ENCODE measurements at places on chromosomes 11 and 22.
A peak's percentile ranks its signal among the peaks of the same experiment; 100 is the strongest.

GRCh38 chr11:126188332-126189108 lies 22.9 kb downstream of the RPUSD4 start:
- no peak for DNase-seq

GRCh38 chr22:23722724-23723123 lies 28.2 kb downstream of the ZNF70 start:
- no peak for DNase-seq

DNA sequence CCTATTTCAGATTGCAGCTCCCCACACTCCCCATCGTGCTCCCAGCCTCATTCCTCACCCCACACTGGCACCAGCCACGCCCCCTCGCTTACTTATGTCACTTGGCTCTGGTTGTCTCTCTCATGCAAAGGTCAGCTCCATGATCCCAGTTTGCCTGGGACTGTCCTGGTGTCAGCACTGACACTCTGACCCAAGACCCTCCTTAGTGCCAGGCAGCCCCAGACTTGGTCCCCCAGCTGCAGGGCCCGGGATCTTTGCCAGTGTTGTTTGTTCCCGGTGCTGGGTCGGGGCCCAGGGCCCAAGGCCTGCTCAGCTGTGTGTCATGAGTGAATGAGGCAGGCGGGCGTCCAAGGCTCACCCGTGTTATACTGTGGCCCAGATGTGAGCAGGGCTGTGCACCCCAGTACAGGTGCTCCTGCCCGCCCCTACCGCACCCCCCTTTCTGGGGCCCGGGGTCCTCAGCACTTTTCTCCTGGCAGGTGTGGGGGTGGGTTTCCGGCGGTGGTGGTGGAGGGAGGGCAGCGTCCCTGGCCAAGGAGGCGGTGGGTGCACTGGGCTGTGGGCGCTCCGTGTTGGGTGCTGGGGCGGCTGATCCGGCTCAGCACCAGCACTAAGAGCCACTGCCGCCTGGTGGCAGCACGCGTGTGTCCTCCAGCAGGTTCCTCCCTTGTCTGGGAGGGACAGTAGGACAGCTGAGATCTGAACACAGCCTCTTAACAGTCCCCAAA lies 19.5 kb downstream of the IL17REL start:
- DNase-seq, result peak; percentile 49

GRCh38 chr22:50091092-50091768 lies 1.4 kb downstream of the MOV10L1 start:
- DNase-seq, result no peak

- no peak for DNase-seq
Measured at GRCh38 chr22:24005201-24005600, at the start of gene GSTT4. Gene GSTT4 (minus strand): TSS chr22:24005453. CDS start chr22:24005356, 97 bp downstream.

DNA sequence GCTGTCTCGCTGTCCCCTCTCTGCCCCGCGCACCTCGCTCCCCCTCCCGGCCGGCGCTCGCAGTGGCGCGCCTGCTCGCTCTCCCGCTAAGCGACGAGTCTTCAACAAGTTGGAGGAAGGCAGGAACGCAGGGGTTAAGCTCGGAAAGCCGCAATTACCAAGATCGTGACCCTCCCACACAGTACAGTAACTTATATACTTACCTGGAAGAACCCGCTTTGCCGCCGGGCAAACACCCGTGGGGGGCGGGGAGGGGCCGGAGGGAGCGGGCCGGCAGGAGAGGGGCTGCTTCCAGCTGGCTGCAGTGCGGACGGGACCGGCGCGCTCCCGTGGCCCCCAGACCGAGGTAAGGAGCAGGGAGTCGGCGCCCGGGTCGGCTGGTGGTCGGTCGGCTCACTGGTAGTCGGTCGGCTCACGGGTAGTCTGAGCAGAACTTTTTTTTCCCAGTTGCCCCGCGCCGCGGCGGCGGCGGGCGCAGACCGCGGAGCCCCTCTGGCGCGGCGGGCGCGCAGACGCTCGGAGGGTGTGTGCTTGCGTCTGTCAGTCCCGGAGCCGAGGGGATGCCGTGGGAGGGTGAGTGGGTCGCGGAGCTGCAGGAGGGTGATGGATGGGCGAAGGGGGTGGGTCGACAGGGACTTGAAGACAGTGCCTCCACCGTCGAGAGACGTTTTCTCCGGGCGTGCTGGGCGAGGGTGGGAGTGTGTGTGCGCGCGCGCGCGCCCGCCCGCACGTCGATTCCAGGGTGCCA lies 101.2 kb upstream of the HSD17B12 start:
- peak; percentile 62 for DNase-seq

DNA sequence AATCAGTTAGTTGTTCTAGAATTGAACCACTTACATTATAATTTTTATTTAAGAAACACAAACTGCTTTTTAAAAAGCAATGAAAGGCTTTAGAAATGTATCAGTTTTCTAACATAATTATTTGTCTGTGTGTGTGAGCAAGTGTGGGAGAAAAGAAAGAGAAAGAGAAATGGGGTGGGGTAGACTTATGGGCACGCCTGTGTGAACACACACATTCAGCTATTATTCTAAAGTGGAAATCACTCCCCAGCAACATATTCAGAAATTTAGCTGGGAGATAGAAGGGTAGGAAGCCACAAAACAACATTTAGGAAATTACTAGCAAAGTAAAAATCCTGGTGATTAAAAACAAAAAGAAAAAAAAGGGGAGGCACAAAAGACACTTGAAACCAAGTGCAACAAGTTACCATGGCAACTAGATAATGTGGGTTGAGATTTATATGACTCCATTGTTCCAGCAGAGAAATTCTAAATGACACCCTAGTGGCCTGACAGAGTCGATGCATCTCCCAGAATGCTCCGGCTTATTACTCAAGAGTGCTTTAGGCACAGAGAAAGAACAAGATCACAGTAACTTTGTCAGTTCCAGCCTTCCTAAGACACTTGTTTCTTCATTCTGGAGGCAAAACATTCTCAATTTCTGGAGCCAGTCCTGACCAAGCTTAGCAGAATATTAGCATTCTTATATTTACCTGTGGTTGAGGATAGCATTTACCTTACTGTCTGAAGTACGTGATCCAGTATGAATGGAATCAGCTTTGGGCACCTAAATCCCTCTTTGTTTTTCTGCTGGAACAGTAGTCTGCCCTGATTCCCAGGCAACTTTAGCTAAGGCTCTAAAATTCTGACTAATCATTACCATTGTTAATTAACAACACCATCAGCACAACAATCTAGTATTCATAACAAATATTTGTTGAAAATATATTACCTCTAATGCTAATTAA lies 444.4 kb downstream of the DLG2 start:
- DNase-seq, result peak; percentile 12

- DNase-seq, result peak; percentile 68
Measured at GRCh38 chr11:60905551-60906113, 753 bp downstream of the PRPF19 start.

- DNase-seq, result no peak
Measured at GRCh38 chr11:8533332-8533731, 60.7 kb downstream of the STK33 start.

DNA sequence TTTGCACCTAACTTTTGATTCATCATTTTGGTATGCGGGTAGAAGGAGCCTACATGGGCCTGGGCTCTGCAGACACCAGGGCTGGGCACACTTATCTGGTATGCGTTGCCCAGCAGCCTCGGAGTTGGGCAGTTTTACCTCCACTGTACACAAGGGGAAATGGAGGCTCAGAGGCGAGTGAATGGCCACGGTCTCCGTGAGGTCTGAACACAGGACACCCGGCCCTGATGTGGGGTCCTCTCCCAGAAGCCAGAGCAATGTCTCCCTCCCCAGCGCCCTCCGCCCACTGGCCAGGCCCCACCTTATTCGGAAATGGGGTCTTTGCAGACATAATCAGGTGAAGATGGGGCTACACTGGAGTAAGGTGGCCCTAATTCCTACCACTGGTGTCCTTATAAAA lies 43.7 kb downstream of the OSBPL5 start:
- DNase-seq, result no peak

DNA sequence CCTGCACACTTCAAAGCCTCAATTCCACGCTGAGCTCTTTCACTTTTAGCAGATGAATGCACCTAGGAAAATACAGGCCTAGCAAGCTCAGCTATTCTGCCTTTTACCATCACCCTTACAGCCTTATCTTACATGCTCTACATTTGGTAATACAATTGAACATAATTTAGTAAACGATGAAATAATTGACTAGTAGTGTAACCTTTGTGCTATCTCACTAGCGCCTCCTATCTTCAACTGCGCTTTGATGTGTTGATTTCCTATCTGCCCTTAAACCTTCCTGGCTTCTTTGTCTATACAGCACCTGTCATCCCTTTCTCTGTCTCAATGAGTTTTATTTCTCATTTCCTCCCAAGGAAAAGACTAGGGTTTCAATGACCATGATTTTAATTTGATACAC lies 149.7 kb downstream of the LRRC4C start:
- DNase-seq, result no peak
